Activated CD4-positive, alpha-beta T cell treated with anti-CD3 and anti-CD28 coated beads for 24 hours (primary cell): ENCODE measurements at places on chromosomes 4 and X.

GRCh38 chrX:41384051-41384705, 50.2 kb downstream of the DDX3X start:
- DNase-seq: peak; percentile 45

GRCh38 chr4:39729557-39729956, 31.6 kb downstream of the UBE2K start:
- DNase-seq: no peak

DNA sequence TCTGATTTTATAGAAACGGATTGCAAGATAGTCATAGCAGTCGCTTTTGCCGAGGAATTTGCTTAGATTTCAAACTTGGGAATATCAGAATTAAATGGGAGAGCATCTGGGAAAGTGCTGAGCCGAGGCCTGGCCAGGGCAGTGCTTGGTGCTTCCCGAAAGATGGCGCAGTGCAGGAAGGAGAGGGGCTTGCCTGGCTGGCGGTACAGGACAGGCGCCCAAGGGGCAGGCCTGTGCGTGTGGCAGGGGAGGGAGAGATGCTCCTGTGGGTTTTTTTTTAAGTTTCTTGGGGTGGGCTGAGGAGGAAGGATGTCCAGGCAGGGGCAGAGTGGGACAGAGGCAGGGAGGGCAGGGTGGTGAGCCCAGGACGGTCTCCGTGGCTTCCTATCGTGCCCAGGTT, 241.1 kb downstream of the AFAP1 start:
- DNase-seq: no peak

DNA sequence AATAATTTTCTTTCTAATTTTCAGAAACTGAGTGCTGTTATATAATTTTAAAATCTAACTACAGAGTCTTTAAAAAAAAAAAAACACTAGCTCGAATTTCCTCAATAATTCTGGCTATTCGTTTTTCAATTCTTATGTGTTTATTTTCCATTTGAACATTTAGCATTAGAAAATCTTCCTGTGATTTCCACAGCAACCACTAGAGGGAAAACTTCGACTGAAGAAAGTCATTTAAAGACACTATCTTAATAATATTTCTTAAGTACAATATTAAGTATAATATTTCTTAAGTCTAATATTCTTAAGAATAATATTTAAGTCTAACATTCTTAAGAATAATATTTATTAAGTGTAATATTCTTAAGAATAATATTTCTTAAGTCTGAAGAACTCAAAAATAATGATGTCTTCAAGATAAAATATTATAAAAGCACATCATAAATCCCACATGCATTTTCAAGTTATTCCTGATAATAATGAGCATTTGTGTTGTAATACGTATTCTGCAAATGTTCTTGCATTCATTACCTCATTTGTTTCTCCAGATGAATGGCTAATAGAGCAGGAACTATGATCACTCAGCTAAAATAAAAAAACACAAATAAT, 118.4 kb upstream of the WDR17 start:
- no peak for DNase-seq

DNA sequence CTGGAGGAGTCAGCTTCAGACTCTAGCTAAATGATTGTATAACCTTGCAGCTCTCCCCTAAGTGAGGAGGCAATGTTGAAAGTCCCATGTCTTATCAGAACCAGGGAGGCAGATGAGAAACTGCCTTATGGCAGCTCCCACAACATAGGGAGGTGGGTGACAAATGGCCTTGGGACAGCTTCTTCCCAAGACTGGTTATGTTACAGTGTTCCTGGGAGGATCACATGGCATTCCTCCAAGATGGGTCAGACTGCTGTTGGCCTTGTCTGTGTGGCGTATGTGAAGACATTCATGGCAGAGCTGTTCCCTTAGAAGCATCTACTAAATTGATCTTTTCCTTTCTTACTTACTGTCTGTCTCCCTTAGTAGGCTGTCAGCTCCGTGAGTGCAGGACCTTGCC, 42.0 kb downstream of the HPRT1 start:
- no peak for DNase-seq

- DNase-seq: no peak
Measured at GRCh38 chr4:183284258-183284785, 35.8 kb downstream of the CLDN22 start.

DNA sequence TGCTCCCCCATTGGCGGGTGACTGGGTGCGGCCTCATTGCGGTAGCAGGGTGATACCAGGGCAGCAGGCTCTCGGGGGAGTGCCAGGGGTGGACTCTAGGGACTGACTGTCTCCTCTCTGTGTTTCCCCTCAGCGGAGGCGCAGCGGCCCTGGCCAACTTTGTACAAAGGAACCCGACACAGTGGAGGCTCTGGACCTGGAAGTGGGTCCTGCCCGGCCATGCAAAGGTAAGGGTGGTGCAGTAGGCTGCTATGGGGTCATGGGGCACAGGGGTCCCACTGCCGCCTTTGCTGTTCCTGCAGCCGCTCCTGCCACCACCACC, 16.3 kb downstream of the SULT1B1 start:
- DNase-seq: no peak

GRCh38 chr4:110623718-110624397, 981 bp upstream of the PITX2 start:
- no peak for DNase-seq

DNA sequence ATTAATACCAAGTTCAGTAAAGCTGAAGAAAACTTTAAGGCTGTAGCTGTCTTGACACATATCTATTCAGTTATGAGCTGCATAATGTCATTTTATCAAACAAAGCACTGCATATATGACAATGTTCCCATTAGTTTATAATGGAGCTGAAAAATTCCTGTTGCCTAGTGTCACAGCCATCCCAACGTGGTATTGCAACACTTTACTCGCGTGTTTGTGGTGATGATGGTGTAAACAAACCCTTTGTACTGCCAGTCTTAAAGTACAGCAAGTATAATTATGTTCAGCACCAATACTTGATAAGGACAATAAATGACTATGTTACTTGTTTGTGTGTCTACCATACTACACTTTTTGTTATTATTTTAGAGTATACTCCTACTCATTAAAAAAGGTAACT, 1415.6 kb upstream of the PCDH7 start:
- no peak for DNase-seq

- DNase-seq: no peak
Measured at GRCh38 chr4:54547299-54548097, 110.3 kb upstream of the KIT start.

- no peak for DNase-seq
Measured at GRCh38 chr4:41989994-41990364, 351 bp upstream of the SLC30A9 start.

DNA sequence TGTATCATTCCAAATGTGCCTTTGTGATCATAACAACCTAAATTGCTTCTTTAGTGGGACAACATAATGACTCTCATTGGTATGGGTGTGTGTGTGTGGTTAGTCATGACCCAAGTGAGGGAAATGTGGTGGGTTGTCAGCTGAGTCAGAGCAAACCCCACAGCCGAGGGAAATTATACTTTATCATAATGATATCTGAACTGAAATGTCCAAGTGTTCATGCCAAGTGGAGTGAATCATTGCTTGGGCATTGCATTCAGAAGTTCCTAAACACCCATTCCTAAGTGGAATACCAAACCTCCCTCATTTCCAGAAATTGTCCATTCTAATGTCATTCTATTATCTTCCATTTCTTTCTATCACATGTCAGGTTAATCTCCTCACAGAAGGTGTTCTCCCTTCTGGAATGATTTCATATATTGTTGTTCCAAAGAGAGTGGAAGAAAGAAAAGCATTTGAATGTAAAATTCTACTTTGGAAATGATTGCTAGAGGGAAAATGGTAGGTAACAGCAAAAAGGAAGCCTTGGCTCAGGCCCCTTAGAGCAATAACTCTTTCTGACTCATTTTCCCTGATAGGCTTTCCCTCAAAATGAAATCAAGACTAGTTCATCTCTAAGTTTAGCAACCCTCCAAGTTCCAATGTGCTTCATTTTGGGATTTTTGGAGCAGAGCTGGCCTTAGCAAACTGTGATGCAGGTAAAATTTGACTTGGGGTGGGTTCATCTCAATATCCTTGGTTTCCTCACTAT, 230.7 kb upstream of the KCNIP4 start:
- no peak for DNase-seq

DNA sequence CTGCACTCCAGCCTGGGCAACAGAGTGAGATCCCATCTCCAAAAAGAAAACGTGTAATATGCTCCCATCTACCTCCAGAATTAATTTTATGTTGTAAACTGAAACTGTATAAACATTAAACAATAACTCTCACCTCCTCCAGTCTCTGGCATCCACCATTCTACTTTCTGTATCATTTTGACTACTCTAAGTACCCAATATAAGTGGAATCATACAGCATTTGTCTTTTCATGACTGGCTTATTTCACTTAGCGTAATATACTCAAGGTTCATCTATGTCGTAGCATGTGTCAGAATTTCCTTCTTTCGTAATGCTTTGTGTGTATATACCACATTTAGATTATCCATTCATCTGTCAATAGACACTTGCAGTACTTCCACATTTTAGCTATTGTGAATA, 20.6 kb downstream of the F8 start:
- DNase-seq: no peak
